Uterus (tissue), 4 donors: ENCODE measurements at places on chromosomes 7 and 10.

DNA sequence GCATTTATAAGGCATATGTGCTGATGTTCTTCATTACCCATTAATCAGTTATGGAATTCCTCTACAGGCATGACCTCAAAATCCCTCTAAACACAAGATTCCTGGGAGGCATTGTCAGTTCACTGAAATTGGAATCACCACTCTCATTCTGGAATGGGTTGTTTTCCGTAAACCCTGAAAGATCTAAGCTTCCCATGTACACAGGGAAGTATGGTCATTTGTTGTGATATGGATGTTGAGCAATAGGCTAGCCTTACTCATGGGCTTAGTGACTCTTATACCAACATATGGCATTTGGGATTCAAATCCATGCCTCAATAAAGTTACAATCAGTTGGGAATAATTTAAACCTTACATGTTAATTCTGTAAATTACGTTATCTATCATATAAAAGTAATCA lies 258.0 kb downstream of the XPNPEP1 start:
- no peak for DNase-seq

DNA sequence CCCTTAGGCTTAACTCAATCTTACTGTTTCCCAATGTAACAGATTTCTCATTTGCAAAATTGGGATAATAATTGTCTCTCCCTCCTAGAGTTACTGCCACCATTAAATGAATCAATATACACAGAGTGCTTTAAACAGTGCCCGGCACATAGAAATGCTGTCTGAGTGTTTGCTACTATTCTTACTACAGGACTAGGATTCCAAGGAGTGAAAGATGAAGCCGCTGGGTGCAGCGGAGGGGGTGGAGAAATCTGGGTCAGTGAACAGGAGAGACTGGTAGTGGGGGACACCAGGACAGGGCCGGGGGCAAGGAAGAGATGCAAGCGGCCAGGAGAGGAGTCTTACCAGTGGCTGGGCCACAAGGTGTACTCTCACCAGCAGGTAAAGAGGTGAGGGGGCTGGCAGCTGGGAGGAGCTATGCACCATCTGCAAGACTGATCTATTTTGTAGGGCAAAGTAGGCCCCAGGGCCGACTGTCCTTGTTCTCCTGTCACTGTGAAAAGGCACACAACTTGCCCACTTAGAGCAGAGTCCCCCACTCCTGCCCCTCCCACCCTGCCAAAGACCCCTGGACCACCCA lies 18.5 kb upstream of the PRRT4 start:
- DNase-seq = no peak

GRCh38 chr7:1813394-1814088 lies 143.5 kb downstream of the ELFN1 start:
- DNase-seq = no peak

DNA sequence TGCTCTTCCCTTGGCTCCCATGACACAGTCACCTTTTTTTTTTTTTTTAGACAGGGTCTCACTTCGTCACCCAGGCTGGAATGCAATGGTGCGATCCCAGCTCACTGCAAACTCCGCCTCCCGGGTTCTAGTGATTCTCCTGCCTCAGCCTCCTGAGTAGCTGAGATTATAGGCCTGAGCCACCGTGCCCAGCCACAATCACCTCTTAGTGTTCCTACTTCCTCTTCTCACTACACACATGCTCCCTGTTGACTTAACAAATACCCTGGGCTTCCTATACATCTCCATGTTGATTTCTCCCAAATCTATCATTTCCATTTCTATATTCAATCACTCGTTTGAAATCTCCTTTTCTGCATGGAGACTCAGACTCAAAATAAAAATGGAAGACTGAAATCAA lies 91.7 kb downstream of the CUBN start:
- DNase-seq = no peak

GRCh38 chr7:1053002-1053411 lies 8.7 kb downstream of the GPR146 start:
- DNase-seq = no peak

DNA sequence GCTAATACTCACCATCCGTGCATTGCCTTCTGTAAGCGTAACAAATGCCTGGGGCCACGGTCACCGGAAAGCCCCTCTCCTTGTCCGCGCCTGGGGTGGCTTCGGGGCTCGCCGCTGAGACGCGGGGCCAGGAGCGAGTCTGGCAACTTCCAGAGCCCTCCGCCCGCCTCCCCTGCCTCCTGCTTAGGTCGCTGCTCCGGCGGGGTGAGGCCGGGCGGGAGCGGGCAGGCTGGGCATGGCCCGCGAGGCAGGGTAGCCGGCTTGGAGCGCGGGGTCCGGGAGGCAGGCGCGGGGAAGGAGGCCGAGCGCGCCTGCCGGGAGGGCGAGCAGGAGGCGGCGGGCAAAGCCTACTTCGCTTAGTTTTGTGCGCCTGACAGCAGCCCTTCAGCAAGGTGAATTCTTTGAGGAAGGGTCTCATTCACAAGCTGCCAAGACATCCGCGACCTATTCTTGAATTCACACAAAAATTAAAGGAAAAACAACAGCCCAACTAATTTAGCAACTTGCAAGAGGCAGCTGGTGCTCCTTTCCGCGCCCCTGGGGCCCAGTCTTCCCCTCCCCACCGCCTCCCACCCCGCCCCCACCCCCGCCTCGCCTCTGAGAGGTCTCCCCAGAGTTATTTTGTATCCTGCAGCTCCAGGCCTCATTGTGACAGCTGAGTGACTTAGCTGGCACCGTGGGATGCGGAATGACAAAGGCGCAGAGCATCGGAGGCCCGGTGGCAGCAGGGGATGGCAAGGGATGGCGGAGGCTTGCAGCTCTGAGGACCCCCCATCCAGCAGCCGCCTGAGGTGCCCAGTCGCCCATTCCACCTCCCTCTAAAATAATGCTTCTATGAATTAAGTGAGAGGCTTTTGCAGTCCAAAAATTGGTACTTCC lies 12.8 kb upstream of the KAT6B start:
- DNase-seq = no peak

DNA sequence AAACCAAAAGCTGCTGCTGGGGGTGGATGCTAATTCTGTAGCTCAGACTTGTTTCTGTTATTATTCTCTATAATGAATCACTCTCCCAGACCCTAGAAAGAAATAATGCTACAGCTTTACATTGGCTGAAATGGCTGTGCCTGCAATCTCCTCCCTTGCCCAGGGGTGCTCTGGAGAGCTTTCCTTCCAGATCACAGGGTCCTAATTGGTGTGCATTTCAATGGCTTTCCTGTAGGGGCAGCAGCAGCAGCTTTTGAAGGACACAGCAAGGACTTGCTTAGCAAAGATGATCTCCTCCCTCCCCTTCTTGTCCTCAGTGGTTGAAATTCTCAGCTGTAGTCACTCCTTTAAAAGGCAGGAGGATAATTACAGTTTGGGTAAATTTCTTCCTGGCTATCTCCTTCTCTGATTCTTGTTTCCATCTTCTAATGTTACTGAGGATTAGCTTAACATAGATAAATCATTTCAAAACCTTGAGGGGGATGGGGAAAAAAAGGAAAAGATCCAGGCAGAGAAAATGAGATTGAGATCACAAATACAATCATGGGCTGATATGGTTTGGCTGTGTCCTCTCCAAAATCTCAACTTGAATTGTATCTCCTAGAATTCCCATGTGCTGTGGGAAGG lies 120.2 kb upstream of the CTTNBP2 start:
- peak; percentile 48 for DNase-seq

DNA sequence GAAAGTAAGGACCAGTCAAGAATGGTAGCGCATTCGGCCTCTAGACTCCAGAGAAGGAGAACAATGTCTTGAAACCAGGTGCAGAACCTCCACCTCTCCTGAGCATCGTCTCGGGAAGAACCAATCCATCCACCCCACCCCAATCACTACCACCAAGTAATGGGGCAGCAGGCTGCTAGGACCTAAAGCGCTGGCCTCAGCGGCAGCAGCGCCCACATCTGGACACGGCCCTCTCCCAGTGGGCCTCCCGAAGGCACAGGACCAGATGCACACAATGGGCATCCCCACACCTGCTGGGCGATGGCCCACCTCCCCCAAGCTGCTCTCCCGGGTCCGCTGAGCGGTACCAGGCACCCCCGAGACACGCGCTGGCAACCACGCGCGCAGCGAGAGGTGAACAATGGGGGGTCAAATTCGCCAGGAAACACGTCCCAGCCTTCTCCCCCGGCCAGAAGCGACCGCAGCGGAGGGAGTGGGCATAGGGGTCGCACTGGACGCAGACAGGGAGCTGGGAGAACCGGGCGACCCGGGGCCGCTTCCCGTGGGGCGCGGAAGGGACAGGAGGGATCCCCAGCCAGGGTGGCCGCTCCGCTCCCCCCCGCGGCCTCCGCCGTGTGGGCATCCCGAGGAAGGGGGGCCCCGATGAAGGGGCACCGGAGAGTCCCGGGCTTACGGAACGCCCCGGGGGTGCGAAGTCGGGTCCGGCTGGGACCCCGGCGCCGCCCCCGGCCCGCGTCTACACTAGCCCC lies 506 bp downstream of the CTTNBP2 start:
- DNase-seq = peak; percentile 33

DNA sequence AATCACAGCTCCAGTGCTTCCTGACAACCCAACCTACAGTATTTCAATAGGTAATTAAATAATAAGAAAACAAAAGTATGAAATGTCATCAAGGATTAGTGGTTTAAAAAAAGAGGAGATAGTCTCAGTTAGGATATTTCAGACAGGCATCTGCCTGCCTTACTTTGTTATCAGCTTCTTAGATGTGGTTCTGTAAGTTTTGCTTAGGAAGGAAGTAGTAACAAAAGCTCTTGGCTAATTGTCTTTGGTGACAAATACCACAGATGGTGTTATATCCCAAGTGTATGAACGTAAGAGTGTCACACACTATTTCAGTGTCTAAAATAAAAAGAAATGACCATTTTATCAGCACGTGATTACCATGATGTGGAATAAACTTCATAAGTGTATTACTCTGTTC lies 9.8 kb upstream of the ACTA2 start:
- DNase-seq = no peak

DNA sequence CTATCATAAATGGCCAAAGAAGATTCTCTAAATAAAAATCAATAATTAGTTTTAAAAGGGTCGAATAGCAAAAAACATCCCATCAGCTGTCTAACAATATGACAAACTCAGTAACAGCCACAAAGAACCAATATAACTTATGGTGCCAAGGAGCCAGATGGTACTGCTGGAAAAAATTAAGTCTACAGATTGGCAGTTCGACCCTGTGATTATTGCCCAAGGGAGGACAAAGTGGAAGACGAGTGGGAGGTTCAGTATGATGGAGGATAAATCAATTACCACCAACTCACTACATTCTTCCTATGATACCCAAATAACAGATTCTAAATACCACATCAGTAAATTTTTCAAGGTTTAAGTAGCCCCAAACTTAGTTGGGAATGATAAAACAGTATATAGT lies 49.0 kb downstream of the SKAP2 start:
- no peak for DNase-seq

GRCh38 chr7:141354251-141354650 lies 197.0 kb upstream of the AGK start:
- no peak for DNase-seq

GRCh38 chr7:6487184-6487545 lies 39.4 kb upstream of the DAGLB start:
- DNase-seq = no peak
